ENCODE measurements at places on chromosomes 2 and 18.
A peak's percentile ranks its signal among the peaks of the same experiment; 100 is the strongest.

DNA sequence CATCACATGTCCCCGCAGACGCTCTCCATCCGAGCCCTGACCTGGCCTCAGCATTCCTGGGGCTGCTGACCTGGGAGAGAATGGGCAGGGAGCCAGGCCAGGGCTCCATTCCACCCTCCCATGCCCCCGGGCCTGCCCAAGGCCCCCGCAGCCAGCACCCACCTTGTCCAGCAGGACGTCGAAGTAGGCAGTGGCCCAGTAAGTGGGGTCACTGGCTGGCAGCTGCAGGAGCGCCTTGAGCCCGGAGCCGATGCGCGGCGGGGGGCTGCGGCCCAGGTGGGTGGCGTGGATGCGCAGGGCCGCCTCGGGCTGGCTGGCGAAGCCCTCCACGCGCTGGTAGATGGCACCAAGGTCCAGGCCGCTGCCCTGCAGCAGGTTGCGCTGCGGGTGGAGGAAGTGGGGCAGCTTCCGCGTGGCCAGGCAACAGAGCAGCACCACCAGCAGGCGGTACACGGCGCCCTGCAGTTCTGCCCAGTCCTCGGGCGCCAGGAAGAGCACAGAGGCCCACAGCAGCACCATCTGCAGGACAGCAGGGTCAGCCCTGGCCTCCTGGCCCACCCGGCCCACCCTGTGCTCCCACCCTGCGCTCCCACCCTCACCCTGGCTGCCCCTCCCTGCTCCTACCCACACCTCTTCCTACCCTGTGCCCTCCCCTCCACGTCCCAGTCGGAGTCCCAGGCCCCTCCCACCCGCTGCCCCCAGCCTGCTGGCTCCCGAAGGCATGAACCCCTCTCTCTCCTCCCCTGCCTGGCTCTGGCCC is 7.6 kb downstream of the MAB21L4 start:
- no peak for DNase-seq

DNA sequence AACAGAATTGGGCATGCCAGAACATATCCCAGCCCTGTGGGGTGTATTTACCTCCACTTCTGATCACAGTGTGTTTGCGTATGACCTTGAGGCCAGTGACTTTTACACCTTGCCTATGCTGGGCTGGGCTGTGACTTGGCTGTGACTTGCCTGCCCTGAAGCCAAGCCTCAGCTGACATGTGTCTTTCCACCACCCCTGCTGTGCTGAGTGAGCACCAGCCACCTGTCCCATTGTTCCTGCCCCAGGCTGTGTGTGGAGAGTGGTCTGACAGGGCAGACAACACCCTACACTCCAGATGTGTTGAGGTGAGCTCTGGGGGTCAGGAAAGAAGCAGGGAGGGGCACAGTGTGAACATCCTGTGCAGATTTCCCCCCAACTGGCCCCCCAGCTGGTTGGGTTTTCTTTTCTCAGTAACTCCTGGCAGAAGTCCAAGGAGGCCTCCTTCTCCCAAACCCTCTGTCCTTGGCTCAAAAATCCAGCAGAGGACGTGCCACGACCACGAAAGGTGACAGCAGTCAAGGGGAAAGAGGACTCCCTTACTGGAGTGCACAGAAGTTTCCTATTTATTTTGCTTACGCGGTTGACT is 5.1 kb upstream of the STEAP3 start:
- DNase-seq, result peak; percentile 93

DNA sequence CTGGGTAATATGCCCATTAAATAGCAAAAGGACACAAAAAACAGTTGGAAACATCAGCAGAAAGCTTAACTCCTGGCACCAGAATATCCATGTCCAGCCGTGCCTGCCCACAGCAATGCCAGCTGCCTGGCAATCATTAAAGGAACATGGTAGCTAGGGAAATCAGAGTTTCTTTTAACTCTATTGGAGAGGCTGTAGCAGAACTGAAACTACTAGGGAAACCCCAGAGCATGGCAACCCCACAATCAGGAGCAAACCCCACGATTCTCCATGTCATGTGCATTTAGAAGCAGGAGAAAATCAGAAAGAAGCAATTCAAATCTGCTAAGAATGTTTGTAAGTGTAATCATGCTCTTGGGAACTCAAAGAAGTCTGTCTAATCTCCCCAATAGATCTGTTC is 409.0 kb upstream of the SMIM21 start:
- DNase-seq, result no peak

- no peak for DNase-seq
Observed at GRCh38 chr18:11405804-11406203, 203.6 kb upstream of the SLC35G4 start.

DNA sequence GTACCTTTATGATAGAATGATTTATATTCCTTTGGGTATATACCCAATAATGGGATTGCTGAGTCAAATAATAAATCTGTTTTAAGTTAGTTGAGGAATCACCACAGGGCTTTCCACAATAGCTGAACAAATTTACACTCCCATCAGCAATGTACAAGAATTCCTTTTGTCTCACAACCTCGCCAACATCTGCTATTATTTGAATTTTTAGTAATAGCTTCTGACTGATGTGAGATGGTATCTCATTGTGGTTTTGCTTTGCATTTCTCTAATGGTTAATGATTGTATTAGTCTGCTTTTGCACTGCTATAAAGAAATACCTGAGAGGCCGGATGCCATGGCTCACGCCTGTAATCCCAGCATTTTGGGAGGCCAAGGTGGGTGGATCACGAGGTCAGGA is 1387.6 kb upstream of the ACVR2A start:
- no peak for DNase-seq

- DNase-seq, result no peak
Observed at GRCh38 chr2:64823794-64824193, 165.4 kb upstream of the SLC1A4 start.

DNA sequence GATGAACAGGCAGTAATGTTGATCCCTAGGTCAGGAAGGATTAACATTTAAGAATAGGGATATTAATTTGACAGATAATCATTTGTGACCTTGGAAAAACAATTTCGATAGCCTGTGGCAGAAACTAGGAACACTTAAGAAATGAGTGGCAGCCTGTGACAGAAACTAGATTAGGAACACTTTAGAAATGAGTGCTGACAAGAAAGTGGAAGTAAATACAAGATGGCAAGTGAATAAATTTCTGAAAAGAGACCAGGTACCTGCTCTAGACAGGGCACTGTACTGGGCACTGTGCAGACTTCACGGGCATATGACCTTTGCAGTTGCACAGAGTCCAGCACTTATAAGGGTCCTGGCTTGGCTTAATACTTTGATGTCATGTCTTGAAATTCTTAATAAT is 5.5 kb upstream of the HNRNPA3 start:
- no peak for DNase-seq

- no peak for DNase-seq
Observed at GRCh38 chr2:41943159-41943558, 104.7 kb upstream of the PKDCC start.

DNA sequence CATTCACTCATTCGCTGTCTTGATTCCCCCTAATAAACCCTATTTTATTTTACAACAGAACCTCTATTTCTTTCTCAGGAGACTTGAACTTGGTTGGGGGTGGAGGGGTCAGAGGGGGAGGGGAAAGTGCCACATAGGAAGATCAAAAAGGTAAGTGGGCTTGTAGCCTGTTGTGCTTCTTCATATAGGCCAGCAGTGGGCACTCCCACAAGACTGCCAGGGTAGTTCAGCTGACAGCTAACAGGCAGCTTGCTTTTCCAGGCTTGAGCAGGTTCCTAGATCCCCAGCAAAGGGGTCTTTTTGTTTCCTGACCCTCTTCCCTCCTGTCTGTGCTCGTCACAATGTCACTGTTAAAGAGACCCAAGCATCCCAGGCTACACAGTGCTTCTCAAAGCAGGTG is 829 bp upstream of the KIAA2012 start:
- DNase-seq, result peak; percentile 42

GRCh38 chr2:177689623-177690022 is 297.1 kb downstream of the AGPS start:
- DNase-seq, result peak; percentile 86

- no peak for DNase-seq
Observed at GRCh38 chr2:45291296-45291701, 282.0 kb upstream of the SIX2 start.

- no peak for DNase-seq
Observed at GRCh38 chr2:65392609-65393008, 39.8 kb downstream of the SPRED2 start.

DNA sequence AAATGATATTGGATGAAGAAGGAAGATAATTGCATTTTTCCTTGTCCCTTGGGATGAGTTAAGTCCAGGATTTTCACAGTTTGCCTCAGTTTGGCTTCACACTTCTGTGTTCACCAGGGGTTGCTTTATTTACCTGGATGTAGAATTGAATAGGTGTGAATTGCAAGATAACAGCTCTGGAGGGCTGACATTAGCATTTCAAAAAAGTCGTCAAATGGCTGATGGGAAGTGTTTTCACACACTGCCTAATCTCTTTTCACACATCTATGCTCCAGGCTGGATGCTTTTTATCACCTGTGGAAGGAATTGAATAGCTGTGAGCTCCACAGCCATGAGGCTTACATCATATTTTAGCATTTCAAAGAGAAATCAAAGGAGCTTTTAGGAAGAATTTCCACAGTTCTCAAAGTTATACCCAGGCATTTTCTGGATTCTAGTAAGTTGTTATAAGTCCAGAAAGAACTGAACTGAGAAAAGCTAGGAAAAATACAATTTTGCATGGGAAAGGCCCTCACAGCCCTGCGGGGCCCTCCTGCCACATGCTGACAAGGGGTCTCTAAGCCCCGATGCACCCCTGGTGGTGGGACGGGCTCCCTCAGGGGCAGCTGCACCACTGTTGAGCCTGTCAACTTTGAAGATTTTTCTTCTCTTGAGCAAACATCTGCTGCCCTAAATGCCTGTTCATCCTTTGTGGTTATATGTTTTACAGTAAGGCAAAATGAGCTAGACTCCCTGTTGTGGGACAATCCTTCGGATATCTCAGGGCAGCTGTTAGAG is 43.9 kb downstream of the TEX51 start:
- no peak for DNase-seq

All from hematopoietic multipotent progenitor cell treated with erythropoietin and hydrocortisone succinate and interleukin-3 and kit ligand, for 6 days (in vitro differentiated cells).